ENCODE measurements at places on chromosomes 16 and 17. TPM values are rescaled to one million over a fixed set of nuclear protein-coding genes. Genes with fewer than 3 reads are reported as not detected.

GRCh38 chr17:10059684-10060211 is 138.7 kb downstream of the GAS7 start:
- no peak overlapping the region for H3K27ac ChIP-seq
- no peak overlapping the region for H3K4me3 ChIP-seq
- no peaks in the 10 kb centered on the region for H3K27me3 ChIP-seq

GRCh38 chr16:35450648-35451047 is 1991.2 kb downstream of the TP53TG3F start:
- DNase-seq, result no peak
- no peak overlapping the region for H3K4me3 ChIP-seq
- H3K27me3 ChIP-seq, result no peaks in the 10 kb centered on the region
- no peaks in the 10 kb centered on the region for H3K4me1 ChIP-seq
- H3K36me3 ChIP-seq, result no peaks in the 10 kb centered on the region
- H3K27ac ChIP-seq, result no peak overlapping the region

DNA sequence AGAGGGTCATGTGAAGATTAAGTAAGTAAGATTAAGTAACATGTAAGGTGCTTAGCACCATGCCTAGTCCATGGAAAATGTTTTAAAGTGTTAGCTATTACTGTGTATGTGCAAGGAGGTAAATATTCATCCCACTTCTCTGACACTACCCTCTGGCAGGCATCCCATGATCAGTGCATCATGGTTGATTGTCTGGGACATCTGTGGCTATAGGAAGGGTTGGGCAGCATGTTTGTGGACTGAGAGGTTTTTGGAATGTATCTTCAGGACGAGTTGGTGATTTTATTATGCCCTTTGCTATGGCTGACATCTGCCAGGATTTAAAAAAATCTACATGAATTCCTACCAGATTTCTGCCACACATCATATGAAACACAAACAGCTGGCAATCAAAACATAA is 6.5 kb upstream of the TAOK1 start:
- no peaks in the 10 kb centered on the region for H3K4me1 ChIP-seq
- H3K4me3 ChIP-seq, result no peak overlapping the region
- no peaks in the 10 kb centered on the region for H3K36me3 ChIP-seq
- no peak for DNase-seq
- H3K27ac ChIP-seq, result no peak overlapping the region
- H3K27me3 ChIP-seq, result no peaks in the 10 kb centered on the region

The CA5A gene
- total RNA-seq, result not detected

DNA sequence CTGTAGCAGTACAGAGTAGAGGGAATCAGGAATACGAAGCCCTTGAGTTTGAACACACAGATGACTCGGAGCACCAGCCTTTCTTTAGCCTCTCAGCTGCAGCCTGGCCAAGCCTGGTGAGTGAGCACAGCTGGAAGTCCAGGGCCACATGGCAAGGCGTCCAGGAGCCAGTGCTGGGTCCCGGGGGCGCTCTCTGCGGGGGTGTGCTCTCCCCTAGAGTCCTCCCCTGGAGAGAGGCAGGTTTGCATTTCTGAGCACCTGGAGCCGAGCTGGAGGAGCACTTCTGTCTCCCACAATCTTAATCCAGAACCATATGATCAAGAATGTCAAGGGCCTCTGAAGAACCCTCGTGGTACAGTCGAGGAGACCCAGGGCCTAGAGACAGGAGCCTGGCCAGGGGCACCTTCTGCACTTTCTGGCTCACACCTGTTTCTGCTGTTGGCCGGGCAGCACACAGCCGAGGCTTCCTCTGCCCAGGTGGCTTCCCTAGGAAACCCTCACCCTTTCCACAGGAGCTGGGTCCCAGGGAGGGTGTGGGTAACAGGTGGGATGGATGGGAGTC is 78.3 kb downstream of the PLD6 start:
- H3K36me3 ChIP-seq, result peaks cover 14% of the 10 kb centered on the region
- no peak for DNase-seq
- H3K27ac ChIP-seq, result peak overlapping the region; percentile 45
- no peak overlapping the region for H3K4me3 ChIP-seq
- H3K4me1 ChIP-seq, result peaks cover 14% of the 10 kb centered on the region

DNA sequence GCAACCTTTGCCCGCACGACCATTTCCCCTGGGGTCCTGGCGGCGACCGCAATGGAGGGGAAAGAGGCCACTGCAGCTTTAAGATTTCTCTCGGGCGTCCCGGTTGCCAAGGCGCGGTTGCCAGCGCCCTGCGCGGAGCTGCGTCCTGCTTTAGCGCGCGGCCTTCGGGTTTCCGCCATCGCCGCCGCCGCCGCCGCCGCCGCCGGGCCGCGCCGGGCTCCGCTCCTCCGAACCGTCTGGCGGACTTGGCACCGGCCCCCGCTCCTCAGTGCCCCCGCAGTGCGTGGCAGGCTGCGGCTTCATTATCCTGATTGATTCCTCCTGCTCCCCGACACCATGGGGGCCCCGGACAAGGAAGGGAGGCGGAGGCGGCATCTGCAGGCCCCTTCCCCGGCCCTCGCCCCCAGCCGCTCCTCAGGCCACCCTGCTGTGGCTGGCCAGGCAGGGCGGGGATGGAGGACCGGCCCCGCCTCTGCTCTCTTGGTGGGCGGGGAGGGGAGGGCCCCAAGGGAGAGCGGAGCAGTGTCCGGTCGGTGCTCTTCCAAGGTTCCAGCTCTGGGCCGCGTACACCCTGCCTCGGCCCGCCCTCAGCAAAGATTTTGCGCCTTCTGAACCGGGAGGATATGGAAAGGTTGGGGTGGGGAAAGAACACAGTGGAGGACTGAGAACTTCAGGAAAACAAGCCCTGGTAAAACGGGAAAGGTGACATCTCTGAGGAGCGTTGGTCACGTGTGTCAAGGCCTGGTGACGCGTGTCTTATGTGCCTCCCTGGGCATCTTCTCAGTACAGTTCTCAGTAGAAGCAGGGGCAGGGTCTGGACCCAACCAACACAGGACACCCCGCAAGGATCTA is 34.0 kb downstream of the NEUROD2 start:
- no peak overlapping the region for H3K27ac ChIP-seq
- peaks cover 8% of the 10 kb centered on the region for H3K27me3 ChIP-seq
- H3K36me3 ChIP-seq, result no peaks in the 10 kb centered on the region

The SPATA33 gene
- total RNA-seq, result 12.6 TPM

GRCh38 chr17:17084941-17085340 is 42.7 kb downstream of the MPRIP start:
- H3K4me3 ChIP-seq, result no peak overlapping the region
- no peaks in the 10 kb centered on the region for H3K36me3 ChIP-seq
- no peak for DNase-seq
- no peak overlapping the region for H3K27ac ChIP-seq

- H3K27ac ChIP-seq, result no peak overlapping the region
- no peaks in the 10 kb centered on the region for H3K36me3 ChIP-seq
- peaks cover 56% of the 10 kb centered on the region for H3K27me3 ChIP-seq
These were observed 1.6 kb downstream of the HSD11B2 start for GRCh38 chr16:67432506-67432890.

GRCh38 chr17:50947782-50948543 is 81.8 kb upstream of the TOB1 start:
- no peak overlapping the region for H3K4me3 ChIP-seq
- no peaks in the 10 kb centered on the region for H3K36me3 ChIP-seq
- DNase-seq, result no peak
- H3K27ac ChIP-seq, result no peak overlapping the region
- no peaks in the 10 kb centered on the region for H3K27me3 ChIP-seq

The DHX58 gene
- total RNA-seq, result 1.2 TPM

The SLFN14 gene
- 0.21 TPM for total RNA-seq

- DNase-seq, result no peak
- peaks cover 10% of the 10 kb centered on the region for H3K27me3 ChIP-seq
- no peak overlapping the region for H3K27ac ChIP-seq
- H3K4me1 ChIP-seq, result no peaks in the 10 kb centered on the region
- no peaks in the 10 kb centered on the region for H3K36me3 ChIP-seq
These were observed 40.6 kb downstream of the PRKCB start for GRCh38 chr16:23876256-23876896.

The CCL17 gene
- not detected for total RNA-seq

DNA sequence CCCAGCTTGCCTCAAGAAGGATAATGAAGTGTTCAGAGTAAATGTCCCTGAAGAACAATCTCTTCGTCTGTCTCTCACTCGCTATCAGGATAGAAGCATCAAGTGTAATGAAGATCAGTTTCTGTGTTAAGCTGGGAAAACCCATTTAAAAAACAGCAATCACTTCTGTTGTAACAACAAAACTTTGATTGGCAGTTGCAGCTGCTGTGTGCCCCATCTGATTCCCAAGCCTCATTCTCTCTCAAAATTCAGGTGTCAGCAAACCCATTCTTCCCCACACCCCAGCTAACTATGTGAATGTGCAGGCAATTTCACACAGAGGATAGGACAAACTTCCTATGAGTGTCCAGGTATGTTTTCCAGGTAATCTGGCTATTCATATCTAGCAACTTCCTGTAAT is 2.4 kb upstream of the HNF1B start:
- no peak for DNase-seq
- no peaks in the 10 kb centered on the region for H3K36me3 ChIP-seq
- H3K27ac ChIP-seq, result no peak overlapping the region
- H3K4me3 ChIP-seq, result no peak overlapping the region
